ENCODE measurements at places on chromosomes 6 and 20.

- no peak for DNase-seq
Observed at GRCh38 chr6:160358225-160359119, 10.3 kb downstream of the SLC22A3 start.

GRCh38 chr20:59376109-59376841 lies 75.9 kb downstream of the EDN3 start:
- DNase-seq, result no peak

DNA sequence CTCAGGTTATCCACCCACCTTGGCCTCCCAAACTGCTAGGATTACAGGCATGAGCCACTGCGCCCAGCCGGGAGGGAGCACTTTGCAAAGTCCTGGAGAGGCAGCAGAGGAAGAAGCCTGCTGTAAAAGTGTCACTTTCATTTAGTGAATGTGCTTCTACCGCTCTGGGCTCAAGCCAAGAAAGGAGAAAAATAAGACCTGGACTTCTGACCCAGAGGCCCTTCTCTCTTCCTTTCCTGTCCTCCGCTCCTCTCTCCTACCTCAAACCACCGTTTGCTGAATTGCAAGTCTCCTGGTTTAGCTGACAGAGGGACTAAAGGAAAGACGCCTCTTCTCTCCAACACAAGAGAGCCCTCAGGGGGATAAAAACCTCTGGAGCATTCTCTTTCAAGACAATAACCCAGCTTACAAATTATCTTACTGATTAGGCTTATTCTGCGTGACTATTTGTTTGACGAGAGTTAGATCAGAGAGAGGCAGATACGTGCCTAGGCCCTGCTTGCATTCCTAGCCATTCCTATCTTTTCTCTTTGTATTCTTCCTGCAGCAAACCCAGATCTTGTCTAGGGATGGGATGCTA lies 84.2 kb upstream of the SLC22A23 start:
- no peak for DNase-seq

GRCh38 chr6:51996296-51996947 lies 91.0 kb downstream of the PKHD1 start:
- no peak for DNase-seq

DNA sequence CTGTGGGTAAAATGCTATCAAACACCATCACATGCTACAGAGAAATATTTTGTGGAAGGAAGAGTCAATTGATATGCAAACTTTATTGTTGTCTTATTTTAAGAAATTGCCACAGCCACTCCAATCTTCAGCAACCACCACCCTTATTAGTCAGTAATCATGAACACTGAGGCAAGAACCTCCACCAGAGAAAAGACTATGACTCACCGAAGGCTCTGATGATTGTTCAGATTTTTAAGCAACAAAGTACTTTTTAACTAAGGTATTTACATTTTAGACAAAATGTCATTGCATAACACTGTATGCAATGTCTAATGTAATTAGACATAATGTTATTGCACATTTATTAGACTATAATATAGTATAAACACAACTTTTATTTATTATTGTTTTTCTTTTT lies 26.2 kb upstream of the MMP24 start:
- no peak for DNase-seq
